ENCODE measurements at places on chromosomes 16 and 17. TPM values are rescaled to one million over a fixed set of nuclear protein-coding genes. Genes with fewer than 3 reads are reported as not detected.

- DNase-seq = no peak
Observed at GRCh38 chr16:57603115-57604024, 25.1 kb upstream of the ADGRG1 start.

- no peak for DNase-seq
Observed at GRCh38 chr17:8176998-8177731, 985 bp upstream of the TMEM107 start.

GRCh38 chr16:57551057-57551456 is 8.6 kb downstream of the ADGRG5 start:
- DNase-seq = no peak

DNA sequence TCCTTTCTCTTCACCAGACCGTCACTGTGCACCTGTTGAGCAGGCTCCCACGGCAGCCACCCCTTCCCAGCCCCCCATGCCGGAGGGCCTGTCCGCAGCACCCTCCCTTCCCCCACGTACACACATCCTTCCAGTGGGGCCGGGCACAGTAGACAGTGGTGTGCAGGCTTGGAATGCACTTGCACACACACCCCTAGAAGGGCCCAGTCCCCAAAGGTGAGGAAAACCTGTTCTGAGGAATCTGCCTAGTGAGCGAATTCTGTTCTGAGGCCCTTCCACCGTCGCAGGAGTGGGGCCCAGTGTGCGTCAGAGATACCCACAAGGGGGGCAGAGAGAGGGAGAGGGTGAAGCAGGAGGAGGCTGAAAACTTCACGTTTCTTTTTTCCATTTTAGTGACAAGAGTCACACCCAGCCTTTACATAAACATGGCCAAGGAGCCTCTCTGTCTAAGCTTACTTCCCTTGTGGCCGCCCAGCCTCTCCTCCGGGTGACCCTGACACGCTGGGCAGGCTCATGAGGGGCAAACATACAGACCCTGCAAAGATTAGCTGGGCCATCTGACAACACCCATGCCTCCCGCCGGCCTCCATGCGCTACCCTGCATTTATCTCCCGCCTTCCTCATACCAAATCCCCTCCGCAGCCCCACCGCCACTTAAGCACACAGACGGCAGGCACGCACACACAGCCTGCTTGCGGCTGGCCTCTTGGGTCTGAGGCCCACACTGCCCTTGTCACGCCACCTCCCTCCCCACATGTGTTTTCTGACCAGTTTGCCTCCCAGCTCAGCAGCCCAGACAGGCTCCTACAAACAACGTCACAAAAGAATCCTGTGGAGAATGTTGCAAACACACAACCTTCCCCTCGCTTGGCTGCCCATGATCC is 1.8 kb downstream of the ZBTB4 start:
- peak; percentile 76 for DNase-seq

DNA sequence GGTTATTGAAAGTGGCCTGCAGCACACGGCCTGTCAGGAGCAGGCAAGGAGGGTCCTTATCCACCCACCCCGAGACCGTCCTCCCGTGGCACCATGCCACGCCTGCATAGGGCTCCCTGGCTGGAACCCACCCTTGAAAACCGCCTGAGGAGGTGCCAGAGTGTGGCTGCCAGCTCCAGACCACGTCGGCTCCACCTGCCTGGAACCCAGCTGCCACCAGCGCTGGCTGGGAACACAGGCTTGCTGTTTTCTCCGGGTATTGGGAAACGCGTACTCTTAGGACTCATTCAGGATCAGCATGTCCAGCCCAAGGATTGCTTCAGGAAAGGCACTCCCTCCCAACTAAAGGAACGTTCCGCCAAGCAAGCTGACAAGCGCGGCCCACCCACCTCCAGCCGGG is 6.7 kb downstream of the ARL16 start:
- no peak for DNase-seq

The CRHR1 gene
- total RNA-seq = not detected

- no peak for DNase-seq
Observed at GRCh38 chr16:88669980-88670379, 7.1 kb upstream of the MVD start.

DNA sequence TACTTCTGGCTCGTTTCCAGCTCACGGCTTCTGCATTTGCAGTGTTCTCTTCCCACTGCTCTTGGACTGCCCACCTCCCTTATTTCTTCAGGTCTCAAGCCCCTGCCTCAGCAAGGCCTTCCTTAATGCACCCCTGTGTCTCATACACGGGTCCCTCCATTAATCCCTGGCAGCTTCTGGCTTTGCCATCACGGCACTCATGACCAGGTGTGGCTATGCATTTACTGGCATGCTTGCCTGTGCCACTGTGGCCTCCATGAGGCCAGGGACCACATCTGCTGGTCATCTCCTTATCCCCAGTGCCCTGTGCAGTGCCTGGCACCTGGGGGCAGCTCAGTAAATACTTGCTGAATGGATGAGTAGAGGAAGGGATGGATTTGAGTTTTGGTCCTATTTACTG is 114.1 kb downstream of the C16orf78 start:
- DNase-seq = peak; percentile 33

- DNase-seq = no peak
Observed at GRCh38 chr17:16980813-16981731, 9.2 kb upstream of the TNFRSF13B start.

The KRTAP16-1 gene
- total RNA-seq = not detected

The SSTR5 gene
- total RNA-seq = not detected

DNA sequence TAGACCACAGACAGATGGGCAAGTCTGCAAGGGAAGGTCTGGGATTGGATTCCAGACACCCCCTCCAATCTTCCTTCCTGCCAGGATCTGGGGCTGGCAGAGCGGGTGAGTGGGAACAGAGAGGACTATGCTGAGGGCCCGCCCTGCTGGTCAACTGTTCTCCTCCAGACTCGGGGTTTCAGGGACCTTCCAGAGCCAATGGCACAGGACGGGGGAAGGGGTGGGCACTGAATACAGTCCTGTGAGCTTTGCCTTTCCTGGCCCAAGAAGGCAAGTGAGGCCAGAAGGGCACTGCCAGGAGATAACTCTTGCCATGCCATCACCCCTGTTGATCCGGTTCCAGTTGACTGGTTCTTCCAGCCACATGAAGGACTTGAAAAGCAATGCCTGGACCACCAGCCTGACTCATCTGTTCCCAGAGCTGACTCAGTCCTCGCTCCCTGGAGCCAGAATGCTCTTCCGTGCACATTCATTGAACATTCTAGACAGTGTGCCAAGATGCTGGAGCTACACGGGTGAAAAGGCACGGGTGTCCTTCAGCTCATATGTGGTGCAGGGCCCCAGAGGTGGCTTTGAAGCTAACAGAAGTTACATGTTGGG is 533 bp upstream of the MEFV start:
- no peak for DNase-seq

The ZSCAN10 gene
- not detected for total RNA-seq

GRCh38 chr17:44915321-44915726 is at the start of gene GFAP:
GFAP (minus strand) TSS chr17:44915500; CDS start chr17:44915486, 14 bp downstream.
- DNase-seq = no peak

The OR1D5 gene
- total RNA-seq = not detected

DNA sequence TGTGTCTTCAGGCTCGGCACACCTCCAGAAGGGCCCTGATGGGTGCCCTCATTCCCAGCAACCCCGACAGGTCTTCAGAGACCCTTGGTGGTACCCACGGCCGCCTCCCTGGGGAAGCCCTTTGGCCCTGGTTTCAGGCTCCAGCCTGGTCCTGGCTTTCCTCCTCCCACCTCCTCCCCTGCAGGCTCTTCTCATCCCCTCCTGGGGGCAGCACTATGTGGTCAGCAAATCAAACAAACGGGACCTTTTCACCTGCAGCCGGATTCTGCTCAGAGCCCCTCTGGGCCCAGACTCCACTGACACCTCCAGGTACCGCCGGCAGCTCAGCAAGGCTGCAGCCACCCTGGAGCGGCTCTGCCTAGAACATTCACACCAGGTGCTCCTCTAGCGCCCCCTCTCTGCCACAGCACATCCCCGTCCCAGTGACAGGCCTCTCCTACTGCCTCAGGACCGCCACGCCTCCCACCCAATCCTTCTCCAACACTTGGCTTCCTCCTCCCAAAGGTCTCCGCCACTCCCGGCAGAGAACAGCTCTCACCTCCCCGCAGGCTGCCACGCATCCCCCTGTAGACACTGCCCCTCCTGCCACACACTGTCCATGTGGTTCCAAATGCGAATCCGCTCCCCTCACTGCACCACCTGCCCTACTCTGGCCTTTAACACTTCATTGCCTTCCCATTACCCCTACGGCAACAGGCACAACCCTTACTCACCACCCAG is 12.0 kb downstream of the CORO7 start:
- DNase-seq = peak; percentile 69

The GRAP gene
- total RNA-seq = 10.6 TPM

- no peak for DNase-seq
Observed at GRCh38 chr17:16976725-16977550, 5.0 kb upstream of the TNFRSF13B start.

The WNT9B gene
- 2.0 TPM for total RNA-seq

DNA sequence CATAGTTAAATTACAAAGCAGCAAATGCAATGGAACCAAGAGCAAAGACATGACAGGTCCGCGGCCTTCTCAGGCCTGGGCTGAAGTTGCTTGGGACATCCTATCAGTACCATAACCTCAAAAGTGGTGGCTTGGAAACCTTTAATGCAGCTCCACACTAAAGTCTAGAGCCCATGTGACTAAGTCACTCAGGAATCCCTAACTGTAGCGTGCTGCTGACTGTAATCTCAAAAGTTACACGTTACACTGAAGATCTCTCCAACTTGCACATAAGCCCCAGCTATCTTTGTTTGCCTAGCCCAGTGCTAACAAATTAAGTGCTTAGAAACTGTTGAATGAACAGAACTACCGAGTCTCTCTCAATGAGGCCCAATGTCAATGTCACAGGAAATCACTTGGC is 27.8 kb downstream of the NUP88 start:
- DNase-seq = no peak

DNA sequence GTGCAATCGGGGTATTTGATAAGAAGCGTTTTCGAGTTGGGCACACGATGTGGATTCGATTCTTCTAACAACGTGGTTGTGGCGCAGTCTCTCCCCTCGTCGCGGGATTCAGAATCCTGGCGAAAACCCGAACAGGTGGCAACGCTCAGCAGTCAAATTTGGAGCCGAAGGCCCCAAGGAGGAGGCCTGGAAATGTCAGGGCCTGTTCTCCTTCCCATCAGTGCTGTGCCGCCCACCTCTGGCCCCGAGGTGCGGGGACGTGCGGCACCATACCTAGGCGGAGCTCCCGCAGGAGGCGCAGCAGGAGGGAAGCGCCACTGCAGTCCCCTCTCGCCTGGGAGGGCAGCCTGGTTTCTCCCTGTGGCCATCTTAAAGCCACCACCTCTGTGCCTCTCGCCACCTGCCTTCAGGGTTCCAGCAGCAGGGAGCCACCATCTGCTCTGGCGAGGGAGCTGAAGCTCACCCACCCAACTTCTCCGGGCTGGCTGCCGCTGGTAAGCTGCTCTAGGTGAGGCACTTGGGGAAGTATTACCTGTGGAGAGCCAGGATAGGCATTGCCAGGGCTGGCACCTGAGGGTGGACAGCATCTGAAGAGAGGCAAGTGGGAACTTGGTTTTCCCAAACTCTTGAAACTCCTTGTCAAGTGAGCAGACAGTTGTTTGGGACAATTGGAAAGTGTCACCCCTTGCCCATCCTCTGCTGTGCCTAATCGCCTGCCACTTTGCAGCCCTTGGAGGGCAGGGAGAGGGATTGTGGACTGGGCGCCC is 2.6 kb upstream of the AATF start:
- no peak for DNase-seq

- no peak for DNase-seq
Observed at GRCh38 chr16:888901-889570, 81.7 kb downstream of the LMF1 start.

DNA sequence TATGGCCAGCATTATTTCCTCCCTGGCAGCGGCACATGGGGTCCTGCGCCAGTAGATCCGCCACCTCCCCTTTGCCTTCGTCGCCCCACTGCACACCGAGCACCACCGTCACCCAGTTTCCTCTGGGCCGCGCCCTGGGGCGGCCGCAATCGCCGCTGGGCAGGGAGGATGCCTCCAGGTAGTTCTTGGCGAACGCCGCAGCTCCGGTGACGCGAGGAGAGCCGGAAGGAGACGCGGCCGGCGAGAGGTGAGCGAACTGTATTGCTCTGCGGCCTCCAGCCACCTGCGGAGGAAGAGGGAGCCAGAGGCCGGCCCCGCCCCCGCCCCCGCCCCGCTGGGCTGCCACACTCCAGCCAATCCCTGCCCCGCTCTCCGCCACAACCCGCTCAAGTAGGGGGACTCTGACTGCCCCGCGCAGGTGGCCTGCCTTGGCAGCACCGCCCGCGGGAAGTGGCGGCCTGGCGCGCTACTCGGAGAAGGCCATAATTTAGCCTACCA is 11.8 kb upstream of the SLFN13 start:
- DNase-seq = peak; percentile 90

DNA sequence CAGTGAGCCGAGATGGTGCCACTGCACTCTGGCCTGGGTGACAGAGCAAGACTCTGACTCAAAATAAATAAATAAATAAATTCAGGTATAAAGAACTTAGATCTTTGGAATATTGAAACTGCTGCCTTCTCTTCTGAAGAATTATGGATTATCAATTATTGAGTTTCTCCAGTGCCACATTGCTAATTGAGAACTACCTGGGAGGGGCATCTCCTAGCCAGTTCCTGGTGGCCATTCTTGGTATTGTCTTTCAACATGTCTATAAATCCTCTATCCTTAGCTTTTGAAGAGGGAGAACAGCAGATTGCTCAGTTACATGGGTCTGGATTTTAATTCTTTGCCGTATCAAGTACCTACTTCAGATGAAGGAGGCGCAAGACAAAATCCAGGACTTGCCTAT is 29.2 kb downstream of the CALCOCO2 start:
- DNase-seq = no peak

The GHDC gene
- 30.9 TPM for total RNA-seq

GRCh38 chr16:49834531-49835151 is 21.3 kb downstream of the ZNF423 start:
- no peak for DNase-seq
